ENCODE measurements at places on chromosomes 5 and 9.

GRCh38 chr5:73253047-73253660 lies 80.2 kb downstream of the TMEM174 start:
- DNase-seq, result no peak

DNA sequence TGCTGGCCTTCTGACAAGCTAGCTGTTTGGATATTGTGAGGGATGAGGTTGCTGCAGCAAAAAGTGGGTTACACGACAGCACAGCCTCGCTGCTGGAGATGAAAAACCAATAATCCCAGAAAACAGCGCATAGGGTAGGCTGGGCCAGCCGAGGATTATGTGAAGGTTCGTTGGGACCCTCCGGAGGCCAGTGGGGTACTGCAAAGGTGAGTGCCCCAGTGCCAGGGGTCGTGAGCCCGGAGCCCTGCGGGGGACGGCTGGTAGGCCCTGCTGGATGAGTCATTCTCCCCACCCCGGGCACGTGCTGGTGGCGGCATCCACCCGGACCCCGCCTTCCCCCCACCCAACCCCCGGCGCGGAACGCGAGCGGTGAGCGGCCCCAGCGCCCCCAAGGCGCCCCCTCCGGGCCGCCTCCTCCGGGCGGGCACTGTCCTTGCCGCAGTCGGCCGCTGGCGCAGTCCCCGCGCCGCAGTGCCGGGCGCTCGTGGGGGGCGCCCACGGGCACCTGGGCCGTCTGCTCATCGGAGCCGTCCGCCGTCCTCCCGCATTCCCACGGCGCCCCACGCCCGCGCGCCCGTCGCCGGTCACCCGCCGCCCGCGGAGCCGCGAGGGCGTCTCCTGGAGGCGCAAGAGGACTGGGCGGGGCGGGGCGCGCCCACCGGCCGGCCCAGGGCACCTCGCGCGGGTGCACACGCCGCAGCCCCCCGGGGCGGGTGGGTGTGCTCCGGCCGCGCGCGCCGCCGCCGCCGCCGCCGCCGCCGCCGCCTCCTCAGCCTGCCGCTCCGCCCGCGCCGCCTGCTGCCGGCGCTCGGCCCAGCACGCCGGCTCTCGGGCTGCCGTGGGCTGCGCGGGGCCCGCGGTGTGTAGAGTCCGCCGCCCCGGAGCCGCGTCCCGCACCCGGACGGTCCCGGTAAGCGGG lies at the start of gene PHF24:
Gene PHF24 (plus strand): TSS at position 794 of the 919 bp plus-strand sequence. CDS start 13,014 bp downstream, outside the sequence.
- DNase-seq, result no peak

GRCh38 chr5:35214051-35214450 lies 16.2 kb downstream of the PRLR start:
- no peak for DNase-seq

- DNase-seq, result no peak
Measured at GRCh38 chr9:134406366-134407120, 80.3 kb downstream of the RXRA start.

DNA sequence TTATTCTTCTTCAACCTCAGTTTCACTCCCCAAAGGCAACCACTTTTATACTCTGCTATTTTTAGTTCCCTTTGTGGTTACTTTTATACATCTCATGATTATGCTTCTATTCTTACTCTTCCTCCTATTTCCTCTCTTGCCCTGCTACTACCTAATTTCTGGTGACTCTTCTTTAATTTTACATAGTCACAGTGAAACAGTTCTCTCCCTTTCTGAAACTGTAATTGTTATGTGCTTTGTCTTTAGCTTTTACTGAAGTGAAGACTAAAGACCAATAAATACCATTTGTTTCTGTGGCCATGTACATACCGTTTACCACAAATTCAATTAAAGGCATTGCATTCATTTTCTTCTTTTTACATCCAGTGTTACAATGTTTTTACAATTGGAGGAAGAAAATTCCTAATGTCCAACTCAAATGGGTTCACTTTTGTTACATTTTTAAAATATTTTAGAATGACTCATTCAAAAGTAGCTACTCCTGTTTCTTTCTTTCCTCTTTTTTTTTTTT lies 410.6 kb downstream of the PSAT1 start:
- DNase-seq, result no peak

DNA sequence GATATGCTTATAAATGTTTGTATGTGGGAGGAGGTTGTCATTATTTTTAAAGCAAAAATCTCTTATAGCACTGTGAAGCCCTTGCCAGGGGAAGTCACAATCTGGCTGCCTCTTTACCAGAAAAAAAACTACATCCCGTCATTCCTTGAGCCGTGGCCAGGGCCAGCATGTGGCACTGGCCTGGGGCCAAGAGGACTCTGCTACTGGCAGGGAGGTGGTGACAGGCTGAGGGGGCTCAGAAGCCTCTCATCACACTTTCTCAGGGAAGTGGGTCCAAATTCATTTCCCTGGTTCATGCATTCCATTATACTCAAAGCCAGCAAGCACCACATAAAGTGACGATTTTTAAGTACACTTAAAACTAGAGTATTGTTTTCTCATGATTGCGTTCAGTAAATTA lies 457.3 kb downstream of the ZNF608 start:
- no peak for DNase-seq
